ENCODE measurements at places on chromosomes 5 and 9. TPM values are rescaled to one million over a fixed set of nuclear protein-coding genes. Genes with fewer than 3 reads are reported as not detected.

DNA sequence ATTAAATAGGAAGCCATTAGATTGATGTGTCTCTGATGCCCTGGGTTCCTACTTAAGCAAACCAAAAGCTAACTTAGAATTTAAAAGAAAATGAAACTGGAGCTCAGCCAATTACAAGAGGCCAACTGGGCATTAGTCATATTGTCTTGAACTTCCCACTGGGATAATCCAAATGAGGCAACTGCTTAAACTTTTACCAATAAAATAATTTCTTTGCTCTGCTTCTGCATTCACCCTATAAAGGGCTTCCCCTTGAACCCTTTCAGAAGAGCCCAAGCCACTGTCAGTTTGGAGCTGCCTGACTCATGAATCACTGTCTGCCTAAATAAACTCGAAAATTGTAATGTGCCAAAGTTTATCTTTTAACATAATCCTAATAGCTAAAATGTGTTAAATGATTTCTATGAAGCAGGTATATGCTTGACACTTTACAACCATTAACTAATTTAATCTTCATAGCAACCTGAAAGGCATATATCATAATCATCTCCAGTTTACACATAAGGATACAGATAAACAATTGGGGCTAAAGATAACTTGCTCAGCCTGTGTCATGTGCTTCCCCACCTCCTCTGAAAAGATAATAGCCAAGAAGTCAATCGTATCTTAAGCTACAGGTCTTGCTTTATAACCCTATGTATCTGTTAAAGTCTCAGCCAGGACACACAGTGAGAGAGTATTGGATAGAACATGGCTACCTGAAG is 11.5 kb downstream of the GPR150 start:
- H3K4me1 ChIP-seq, result peaks cover 23% of the 10 kb centered on the region
- no peak overlapping the region for H3K4me3 ChIP-seq
- DNase-seq, result no peak

- no peak overlapping the region for H3K4me3 ChIP-seq
- peak; percentile 36 for DNase-seq
- H3K4me1 ChIP-seq, result peaks cover 39% of the 10 kb centered on the region
Observed at GRCh38 chr5:135916638-135917263, 21.1 kb upstream of the IL9 start.

DNA sequence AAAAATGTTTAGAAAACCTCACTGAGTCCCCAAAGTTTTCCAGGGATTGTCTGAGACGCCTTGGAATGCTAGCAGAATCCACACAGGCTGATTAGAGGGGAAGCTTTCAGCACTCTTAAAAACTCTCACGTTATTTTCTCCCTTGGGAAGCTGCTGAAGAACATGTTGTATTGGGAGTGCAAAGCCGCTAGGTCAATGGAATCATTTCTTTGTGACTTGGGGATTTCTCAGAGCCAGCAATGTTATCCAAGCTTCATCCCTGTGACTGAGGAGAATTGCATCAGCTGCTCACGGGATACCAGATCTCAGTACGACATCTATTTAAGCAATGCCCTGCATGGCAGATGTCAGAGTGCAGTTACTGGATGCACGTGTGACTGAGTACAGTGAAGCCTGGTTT is 426.4 kb upstream of the MPDZ start:
- no peaks in the 10 kb centered on the region for H3K36me3 ChIP-seq
- H3K27me3 ChIP-seq, result no peaks in the 10 kb centered on the region
- H3K4me3 ChIP-seq, result no peak overlapping the region
- no peak overlapping the region for H3K27ac ChIP-seq

- peaks cover 24% of the 10 kb centered on the region for H3K27me3 ChIP-seq
- peaks cover 18% of the 10 kb centered on the region for H3K4me1 ChIP-seq
- DNase-seq, result peak; percentile 69
- no peak overlapping the region for H3K27ac ChIP-seq
- no peaks in the 10 kb centered on the region for H3K36me3 ChIP-seq
Observed at GRCh38 chr5:65076251-65076869, 307.6 kb downstream of the CWC27 start.

DNA sequence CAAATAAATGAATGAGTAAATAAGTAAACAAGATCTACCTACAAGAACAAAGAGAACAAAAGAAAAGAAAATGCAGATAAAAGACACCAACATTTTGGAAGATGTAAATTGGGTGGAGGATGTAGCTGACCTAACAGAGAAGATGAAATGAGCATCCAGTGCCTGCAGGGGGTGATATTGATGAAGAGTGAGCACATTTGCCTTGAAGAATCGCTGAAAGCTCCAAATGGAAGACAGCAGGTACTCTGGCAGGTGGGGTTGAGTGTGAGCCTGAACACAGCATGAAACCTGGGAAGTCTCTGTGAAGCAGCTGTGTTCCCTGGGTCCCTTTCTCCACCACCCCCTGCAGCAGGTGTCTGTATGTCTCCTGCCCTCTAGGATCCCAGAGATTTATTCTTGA is 125.6 kb downstream of the NXNL2 start:
- no peak for DNase-seq
- no peaks in the 10 kb centered on the region for H3K36me3 ChIP-seq
- H3K4me1 ChIP-seq, result no peaks in the 10 kb centered on the region
- H3K4me3 ChIP-seq, result no peak overlapping the region
- peaks cover 3% of the 10 kb centered on the region for H3K27me3 ChIP-seq
- H3K27ac ChIP-seq, result no peak overlapping the region

- H3K27me3 ChIP-seq, result no peaks in the 10 kb centered on the region
- peak overlapping the region; percentile 0 for H3K4me3 ChIP-seq
- H3K4me1 ChIP-seq, result peaks cover 86% of the 10 kb centered on the region
- DNase-seq, result no peak
- peak overlapping the region; percentile 4 for H3K27ac ChIP-seq
Observed at GRCh38 chr5:39160576-39161213, 58.7 kb downstream of the FYB1 start.

DNA sequence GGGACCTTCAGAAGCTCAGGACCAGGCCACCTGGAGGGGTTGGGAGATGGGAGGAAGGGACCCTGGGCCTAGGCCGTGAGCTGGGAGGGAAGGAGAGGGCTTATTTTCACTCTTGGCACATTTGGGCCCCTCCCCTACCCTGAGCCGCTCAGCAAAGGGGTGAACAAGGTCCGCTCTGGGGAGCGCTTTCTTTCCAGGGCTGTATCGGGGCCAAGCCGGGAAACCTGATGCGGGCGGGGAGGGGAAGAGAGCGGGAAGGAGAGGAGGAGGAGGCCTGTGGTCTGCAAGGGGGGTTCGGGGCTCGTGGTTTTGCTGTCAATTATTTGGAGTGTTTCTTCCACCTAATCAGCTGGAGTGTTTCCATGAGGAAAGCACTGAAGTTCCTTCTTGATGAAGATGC is 62.7 kb upstream of the RXRA start:
- no peak overlapping the region for H3K4me3 ChIP-seq
- H3K27me3 ChIP-seq, result peaks cover 19% of the 10 kb centered on the region
- no peak for DNase-seq
- no peak overlapping the region for H3K27ac ChIP-seq
- peaks cover 2% of the 10 kb centered on the region for H3K4me1 ChIP-seq

- H3K27ac ChIP-seq, result peak overlapping the region; percentile 12
- no peak overlapping the region for H3K4me3 ChIP-seq
Observed at GRCh38 chr5:107388141-107388861, 282.4 kb downstream of the EFNA5 start.

GRCh38 chr9:124075761-124076160 is 64.2 kb downstream of the LHX2 start:
- H3K27me3 ChIP-seq, result peaks cover 27% of the 10 kb centered on the region
- no peaks in the 10 kb centered on the region for H3K36me3 ChIP-seq
- no peak overlapping the region for H3K27ac ChIP-seq
- no peak overlapping the region for H3K4me3 ChIP-seq
- H3K4me1 ChIP-seq, result no peaks in the 10 kb centered on the region

GRCh38 chr9:129888293-129889121 is 53.2 kb downstream of the USP20 start:
- H3K27me3 ChIP-seq, result no peaks in the 10 kb centered on the region
- H3K36me3 ChIP-seq, result peaks cover 67% of the 10 kb centered on the region
- peak; percentile 97 for DNase-seq
- peak overlapping the region; percentile 100 for H3K27ac ChIP-seq
- peaks cover 88% of the 10 kb centered on the region for H3K4me1 ChIP-seq

DNA sequence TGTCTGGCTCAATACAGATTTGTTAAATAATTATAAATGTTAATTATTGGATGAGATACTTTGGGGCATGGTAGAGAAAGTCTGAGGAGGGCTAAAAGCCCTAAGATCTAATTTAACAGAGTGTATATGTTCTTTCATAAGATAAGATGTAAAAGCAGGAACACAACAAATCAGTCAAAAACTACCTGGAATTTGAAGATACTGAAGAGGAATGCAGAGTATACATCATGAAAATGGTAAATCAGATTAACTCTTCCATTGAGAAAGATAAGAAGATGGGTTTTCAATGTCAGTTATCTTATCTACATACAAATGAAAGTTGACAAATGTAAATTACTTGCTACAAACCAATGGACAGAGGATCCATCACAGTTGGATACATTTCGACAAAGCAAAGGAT is 107.3 kb upstream of the NFIB start:
- no peak overlapping the region for H3K4me3 ChIP-seq
- no peaks in the 10 kb centered on the region for H3K36me3 ChIP-seq
- H3K27ac ChIP-seq, result no peak overlapping the region
- H3K4me1 ChIP-seq, result no peaks in the 10 kb centered on the region
- DNase-seq, result no peak

DNA sequence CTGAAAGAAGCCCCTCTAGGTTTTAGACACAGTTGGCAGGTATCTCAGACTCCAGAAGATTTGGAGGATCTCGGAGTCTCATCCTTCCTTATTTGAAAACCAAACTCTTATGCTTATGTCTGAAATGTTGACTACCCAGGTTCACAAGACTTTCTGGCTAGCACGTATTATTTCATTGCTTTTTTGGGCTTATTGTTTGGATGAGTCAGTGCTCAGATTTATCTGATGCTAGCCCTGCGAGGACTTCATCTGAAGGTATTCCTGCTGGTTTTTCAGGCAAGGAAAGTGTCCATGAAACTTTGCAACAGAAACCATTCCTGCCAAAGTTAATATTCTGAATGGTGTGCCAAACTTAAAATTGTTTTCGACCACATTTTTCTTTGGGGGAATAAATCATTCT is 8.5 kb downstream of the OSTF1 start:
- H3K27ac ChIP-seq, result no peak overlapping the region
- no peaks in the 10 kb centered on the region for H3K27me3 ChIP-seq
- peaks cover 72% of the 10 kb centered on the region for H3K4me1 ChIP-seq
- H3K36me3 ChIP-seq, result peaks cover 66% of the 10 kb centered on the region
- no peak for DNase-seq
- no peak overlapping the region for H3K4me3 ChIP-seq

- H3K27me3 ChIP-seq, result no peaks in the 10 kb centered on the region
- no peak for DNase-seq
- H3K4me1 ChIP-seq, result no peaks in the 10 kb centered on the region
Observed at GRCh38 chr9:16363073-16363781, 507.2 kb downstream of the BNC2 start.

Gene C9
- not detected for total RNA-seq

Gene PCDHA10
- not detected for total RNA-seq
